Activated naive CD4-positive, alpha-beta T cell (primary cell): ENCODE measurements at places on chromosomes 6 and 20.

DNA sequence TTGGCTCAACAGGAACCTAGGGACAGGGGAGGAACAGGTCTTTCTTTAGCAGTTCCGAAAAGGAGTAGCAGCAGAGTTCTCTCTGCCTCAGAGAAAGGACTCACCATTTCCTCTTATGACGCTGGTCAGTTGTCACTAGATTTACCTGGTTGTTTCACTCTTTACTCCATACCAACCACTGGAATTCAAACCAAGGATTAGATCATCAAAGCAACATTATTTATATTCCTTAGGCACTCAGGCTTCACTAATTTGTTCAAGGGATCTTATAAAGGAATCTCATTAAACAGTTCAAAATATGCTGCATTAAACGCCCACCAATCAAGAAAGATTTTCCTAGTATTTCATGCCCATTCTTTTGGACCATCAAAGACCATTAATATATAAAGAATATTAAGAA is 1129.5 kb upstream of the MAP3K7 start:
- DNase-seq, result no peak

GRCh38 chr20:34615477-34615876 is 57.0 kb downstream of the MAP1LC3A start:
- no peak for DNase-seq

GRCh38 chr6:32665661-32666060 is 796 bp downstream of the HLA-DQB1 start:
- no peak for DNase-seq

GRCh38 chr6:125519367-125519766 is 217.6 kb upstream of the HDDC2 start:
- no peak for DNase-seq

- DNase-seq, result no peak
Observed at GRCh38 chr6:43862925-43863324, 92.9 kb downstream of the VEGFA start.

GRCh38 chr6:259901-260508 is 32.3 kb upstream of the DUSP22 start:
- no peak for DNase-seq

DNA sequence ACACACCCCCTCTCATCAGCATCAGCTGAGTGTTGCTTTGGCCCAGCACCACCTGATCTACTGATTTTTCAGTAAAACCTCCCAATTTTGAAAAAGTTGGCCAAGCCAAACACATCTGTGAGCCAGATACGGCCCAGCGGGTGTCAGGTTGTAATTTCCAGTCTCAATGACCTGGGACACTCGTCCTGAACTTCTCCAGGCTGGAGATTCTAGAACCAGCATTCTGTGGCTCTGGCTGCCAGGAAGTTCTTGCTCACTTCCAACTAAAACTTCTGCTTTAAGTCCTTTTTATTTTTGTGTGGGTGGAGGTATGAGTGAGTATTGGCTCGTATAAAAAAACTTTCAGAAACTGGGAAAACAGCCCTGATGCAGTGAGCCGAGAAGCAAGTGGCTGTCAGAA is 5.1 kb downstream of the KIAA1755 start:
- no peak for DNase-seq

DNA sequence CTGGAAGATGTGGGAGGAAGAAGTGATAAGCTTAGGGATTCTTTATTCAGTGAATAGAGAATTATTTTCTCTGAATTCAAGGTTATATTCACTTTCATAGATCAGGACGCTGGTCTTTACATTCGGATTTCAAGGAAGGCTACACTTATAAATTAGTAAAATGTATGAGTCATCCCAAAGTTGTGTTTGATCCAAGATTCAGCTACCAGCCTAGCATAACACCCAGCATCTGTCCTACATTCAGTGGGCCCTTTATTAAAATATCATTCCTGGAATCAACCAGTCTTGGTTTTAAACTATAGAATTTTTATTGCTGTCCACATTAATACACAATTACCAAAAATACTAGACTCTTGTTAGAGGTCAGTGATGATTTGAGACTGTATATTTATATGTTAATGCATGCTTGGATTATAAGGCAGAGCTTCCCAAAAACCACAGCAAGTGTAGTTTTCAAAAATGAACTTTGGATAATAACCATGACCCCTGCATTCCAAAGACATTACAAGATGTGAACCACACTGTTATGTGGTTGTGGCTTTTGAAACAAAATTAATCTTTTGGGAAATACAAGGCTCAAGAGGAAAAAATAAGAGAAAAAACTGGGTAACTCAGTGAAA is 210.7 kb upstream of the CNR1 start:
- no peak for DNase-seq

DNA sequence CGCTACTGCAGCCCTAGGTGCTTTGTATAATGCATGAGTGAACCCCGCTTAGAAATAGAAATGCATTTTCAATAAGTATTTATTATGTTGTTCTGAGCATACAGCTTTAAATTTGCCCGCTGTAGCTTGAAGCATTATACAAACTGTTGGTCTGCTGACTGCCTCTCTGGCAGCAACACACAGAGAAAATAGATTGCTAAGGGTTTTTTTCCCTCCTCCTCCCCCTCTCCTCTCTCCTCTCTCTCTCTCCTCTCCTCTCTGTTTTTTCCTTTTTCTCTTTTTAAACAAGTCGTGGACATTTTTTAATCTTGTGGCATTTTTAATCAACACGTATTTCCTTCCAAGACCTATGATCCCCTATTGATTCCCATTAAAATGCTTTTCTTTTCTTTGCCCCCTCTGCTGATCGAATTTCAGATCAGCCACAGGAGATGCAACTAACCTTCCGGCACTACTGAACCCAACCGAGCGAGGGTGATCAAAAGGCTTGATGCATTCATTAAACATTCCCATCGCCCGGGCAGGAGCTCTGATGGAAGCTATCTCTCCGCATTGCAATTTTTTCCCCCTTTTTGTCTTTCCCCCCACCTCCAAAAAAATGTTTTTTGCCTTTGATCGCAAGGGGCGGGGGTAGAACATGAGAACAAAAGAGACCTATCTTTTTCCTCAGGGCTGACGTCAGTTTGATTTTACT is 90.7 kb upstream of the ARID1B start:
- DNase-seq, result peak; percentile 35

DNA sequence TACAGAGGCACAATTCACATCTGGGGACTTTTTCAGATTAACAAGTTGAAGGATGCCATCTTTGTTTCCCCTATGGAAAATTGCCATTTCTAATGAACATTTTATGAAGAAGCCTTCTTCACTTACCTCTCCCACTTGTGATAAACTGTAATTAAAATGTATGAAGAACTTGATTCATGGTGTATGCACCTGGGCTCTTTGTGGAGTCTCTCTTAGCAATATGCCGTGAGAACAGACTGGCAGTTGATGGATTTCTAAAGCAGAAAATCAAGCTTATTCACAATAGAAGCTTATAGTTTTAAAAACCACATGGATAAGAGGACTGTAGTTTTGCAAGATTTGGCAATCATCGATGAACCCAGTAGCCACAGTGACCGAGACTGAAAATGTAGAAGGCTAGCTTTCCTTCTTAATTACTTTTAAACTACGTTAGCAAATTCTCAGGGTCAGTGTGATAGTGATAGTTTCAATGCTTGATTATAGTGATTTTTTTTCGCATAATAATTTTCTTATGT is 270.6 kb downstream of the PRL start:
- no peak for DNase-seq

DNA sequence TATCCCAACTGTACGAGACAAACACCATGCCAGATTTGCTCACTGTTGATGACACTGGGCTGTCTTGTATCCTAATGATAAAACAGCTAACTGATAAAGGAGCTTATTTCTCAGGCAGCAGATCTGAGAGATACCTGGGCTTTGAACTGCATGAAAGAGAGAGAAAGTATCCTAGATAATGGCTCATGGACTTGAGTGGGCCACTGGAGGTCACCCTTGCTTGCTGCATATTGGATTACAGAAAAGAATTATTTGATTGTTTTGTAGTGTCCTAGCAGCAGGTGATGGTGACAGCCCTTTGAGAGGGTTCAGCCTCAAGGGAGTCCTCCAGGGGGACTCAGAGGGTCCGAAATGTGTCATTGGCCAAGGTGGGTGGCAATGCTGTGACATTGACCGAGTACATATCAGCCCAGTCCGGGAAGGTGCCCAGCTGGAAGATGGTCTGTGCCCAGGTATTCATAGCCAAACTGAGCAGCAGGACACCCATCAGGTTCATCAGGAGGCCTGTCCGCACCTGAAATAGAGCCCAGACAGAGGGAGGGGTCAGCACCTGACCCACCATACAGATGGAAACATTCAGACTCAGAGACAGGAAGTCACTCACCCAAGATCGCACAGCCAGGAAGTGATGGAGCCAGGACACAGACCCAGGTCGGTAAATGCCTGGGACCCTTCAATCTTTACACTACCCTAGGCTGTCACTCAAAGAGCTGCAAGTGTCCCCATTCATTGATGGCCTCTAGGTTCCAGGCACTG is 9.4 kb upstream of the OCSTAMP start:
- no peak for DNase-seq

DNA sequence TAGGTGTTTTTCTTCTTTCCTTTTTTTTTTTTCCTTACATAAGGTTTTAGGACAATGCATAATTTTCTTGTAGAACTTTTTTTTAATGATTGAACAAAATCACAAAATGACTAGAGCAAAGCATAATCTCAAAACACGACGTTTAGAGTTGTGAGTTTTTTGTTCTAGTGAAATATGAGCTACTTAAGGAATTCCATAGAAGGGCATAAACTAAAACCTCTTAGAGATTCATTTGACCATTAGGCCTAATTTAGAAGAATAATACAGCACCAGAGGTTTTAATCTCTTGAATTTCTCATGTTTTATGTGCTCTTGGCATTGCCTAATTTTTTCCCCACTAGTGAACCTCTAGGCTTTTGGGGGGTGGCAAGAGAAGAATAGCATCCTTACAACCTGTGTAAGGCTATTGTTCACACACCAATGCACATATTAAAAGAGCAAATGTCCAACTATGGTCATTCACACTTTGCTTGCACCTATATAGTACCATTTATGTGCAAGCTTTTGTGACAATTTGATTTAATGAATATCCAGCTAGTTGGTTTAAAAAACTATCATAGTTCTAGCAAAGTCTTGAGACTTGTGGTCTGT is 44.6 kb downstream of the HMGN3 start:
- no peak for DNase-seq

- no peak for DNase-seq
Observed at GRCh38 chr6:145830612-145831011, 16.0 kb upstream of the FBXO30 start.

- DNase-seq, result no peak
Observed at GRCh38 chr20:12965212-12965869, 43.4 kb upstream of the SPTLC3 start.

GRCh38 chr20:47620808-47621805 is 119.4 kb downstream of the NCOA3 start:
- no peak for DNase-seq

DNA sequence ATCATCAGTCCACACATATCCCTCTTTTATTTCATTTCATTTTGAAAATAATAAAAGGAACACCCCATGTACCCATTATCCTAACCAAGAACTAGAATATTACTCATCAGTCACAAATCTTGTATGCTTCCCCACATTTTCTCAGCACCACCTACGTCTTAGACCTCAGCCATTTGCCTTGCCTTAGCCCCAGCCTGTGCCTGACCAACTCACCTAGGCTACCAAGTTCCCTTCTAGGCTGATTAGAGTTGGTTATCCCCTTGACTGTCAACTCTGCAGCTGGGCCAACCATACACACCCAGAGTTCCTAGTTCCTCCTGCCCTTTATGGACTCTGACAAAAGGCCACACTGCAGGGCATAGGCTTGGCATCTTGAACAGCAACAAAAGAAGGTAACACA is 33.4 kb upstream of the IPCEF1 start:
- DNase-seq, result no peak

DNA sequence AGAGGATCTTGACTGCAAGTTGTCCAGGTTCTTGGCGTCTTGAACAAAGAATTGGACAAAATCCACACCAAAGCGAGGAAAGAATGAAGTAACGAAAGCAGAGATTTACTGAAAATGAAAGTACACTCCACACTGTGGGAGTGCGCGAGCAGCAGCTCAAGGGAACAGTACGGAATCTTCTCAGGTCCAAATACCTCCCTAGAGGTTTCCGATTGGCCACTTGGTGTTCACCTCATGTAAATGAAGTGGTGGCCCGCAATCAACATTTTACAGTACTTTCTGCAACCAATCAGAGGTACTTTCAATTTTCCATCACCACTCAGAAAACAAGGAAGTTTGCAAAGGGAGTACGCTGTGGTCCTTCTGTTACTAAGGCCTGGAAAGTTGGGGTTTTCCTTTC is 122.4 kb downstream of the PTPRK start:
- no peak for DNase-seq

- DNase-seq, result no peak
Observed at GRCh38 chr6:1184318-1184717, 127.6 kb upstream of the FOXQ1 start.

DNA sequence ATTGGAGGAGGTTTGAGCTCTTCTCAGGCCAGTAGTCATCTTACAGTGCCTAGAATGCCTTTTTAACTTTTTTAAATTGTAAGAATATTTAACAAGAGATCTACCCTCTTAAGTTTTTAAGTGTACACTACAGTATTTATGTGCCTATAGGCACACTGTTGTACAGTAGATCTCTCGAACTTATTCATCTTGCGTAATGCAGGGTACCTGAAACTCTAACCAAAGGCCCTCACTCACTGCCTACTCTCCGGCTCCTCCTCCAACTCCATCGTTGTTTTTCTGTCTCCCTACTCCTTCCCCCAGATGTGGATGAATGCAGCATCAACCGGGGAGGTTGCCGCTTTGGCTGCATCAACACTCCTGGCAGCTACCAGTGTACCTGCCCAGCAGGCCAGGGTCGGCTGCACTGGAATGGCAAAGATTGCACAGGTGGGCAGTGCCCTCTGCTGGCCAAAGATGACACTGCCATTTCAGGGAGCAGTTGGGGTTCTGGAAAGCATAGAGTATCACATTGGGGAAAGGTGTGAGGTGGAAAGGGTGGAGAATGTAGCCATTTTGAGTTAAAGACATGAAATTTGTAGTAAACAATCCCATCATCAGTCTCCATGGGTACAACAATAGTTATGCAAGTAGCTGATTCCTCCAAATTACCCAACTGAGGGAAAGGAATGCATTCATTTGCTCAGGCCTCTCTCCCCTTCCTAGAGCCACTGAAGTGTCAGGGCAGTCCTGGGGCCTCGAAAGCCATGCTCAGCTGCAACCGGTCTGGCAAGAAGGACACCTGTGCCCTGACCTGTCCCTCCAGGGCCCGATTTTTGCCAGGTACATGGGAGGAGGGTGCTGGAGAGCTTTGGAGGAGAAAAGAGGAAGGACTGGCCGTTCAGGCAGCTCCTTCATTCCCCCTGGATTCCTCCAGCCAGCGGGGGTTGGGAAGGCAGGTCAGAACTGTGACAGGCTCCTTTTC is 18.4 kb upstream of the ZNF76 start:
- DNase-seq, result peak; percentile 67

DNA sequence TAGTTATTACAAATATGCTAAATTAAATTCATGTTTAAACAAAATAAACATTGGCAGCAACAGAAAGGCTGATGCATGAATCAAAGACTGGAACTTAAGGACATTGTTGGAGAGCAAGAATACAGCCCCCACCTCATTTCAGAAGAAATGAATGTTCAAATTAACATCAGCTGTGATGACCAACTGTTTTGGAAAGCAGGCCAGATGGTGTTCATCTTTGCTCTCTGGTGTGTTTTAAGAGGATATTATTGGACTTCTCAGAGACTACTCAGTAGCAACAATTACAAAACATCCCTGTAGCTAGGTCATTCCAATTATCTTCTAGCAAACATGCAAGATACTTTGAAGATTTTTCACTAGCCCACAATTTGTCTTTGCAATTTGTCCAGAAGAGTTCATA is 118.6 kb upstream of the DOK5 start:
- no peak for DNase-seq
